ENCODE measurements at places on chromosomes 6 and 20.

DNA sequence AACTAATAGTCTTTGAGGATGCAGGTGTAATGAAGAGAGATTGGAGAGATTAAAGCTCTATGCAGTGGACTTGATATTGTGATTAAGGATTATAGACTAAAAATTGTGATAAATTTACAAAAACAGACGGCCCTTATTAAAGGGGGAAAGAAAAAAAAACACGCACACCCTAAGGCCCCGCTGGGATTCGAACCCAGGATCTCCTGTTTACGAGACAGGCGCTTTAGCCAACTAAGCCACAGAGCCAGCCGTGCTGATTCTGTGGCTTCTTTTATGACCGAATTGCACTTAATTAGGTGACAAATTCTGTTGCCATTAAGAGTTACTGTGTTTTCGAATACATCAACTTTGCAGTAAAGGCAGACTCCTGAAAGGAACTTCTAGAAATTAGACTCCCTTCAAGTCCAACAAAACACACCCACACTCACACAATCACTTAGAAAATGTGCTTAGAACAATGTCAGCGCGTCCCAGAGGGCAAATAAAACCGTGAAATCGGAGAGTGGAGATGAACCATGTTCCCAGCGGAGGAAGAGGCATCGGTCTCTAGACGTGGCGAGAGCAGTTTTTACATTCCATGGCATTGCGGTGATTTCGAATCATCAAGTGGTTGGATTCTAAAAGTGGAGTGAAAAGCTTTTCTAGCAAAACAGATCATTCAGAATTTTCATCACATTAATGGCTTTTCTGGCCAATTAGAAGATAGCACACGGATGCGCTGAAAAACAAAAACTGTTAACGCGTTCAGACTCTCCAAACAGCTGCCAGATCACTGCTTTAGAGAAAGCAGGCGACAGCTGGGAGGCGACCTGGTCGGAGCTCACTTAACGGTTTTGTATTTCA lies 122.6 kb downstream of the GPX5 start:
- DNase-seq = no peak

GRCh38 chr6:16408766-16409165 lies 170.4 kb downstream of the GMPR start:
- no peak for DNase-seq

DNA sequence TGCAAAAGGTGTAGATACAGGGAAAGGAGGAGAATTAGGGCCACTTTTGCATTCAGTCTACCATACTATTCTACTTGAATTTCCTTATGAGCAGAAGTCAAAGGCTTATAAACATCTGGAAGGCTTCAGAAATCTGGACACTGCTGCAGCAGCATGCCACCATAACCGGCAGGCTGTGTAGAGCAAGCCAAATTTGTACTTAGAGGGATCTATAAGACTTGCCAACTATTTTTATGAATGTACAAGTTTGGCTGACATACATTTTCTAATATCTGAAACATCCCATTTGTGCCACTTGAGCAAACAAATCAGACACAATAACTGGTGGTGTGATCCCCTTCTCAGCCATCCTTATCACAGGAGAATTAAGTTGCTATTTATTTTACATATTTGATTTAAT lies 14.0 kb upstream of the PLCB1 start:
- DNase-seq = no peak

DNA sequence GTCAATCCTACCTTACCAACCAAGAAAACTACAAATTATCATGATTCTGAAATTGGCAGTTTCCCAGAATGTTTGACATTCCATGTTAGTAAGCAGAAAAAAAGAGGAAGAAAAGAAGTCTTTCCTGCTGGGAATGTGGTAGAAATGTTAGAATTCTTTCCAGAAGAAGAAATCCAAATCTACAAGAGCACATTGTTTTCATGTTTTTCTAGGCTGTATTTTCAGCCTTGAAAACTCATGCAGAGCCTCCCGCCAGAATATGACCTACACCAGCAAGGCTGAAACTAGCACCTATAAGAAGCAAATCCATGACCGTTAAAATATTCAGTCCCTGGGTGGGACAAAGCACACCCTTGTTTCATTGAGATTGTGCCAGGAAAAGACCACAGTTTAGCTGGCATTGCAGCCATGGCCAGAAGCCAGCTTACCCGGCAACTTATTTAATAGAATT lies 259.4 kb downstream of the GJA1 start:
- no peak for DNase-seq

DNA sequence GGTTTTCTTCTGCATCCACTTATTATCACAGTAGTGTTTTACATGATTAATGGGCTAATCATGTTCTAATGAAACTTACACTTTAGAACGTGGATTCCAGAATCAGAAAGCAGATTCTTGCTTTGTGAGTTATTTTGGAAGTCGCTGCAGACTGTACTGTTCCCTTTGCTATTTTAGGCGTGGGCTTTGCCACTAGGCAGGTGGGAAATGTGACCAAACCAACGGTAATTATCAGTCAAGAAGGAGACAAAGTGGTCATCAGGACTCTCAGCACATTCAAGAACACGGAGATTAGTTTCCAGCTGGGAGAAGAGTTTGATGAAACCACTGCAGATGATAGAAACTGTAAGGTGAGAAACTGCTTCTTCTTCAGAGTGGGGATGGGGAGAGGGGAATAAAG lies 598 bp downstream of the FABP7 start:
- no peak for DNase-seq

DNA sequence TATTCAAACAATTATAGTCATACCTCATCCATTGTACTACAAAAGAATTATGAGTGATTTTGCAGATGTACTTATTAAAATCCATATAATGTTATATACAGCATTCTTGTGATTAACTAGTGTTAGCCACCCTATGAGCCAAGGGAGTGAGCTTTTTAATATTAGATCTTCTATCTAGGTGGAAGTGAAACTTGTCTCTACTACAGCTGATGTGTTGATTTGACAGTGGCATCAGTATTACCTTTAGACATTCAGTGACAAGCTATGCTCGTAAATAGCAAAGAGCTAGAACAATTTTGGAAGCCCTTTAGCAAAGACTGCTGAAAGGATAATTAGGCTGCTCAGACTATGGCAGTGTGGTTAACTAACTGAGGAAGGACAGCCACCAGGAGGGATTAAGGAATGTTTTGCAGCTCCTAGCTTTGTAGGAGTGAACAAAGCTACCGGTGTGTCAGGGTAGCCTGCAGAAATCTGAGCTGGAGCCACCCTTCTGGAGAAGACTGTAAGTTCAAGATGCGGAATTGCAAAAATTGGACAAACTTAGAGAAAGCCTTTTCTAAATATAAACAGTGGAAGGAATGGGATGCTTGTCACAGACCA lies 73.7 kb downstream of the AFG1L start:
- no peak for DNase-seq

DNA sequence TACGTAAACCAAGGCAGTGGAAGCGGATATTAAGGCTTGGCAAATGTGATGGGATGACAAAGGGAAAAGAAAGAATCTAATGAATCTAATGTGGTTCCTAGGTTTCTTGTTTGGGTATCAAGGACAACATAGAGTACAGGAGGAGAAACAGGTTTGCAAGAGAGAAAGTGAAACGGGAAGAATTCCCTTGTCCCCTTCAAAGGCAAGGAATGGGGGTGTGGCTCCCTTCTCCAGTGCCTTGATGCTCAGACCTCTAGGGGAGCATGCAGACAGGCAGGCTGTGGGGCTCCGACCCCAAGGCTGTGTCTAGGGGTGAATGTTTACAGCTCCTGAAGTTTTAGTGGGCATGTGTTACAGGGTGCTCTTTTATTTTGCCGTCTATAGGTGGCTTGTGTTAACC lies 317.5 kb upstream of the HSF2 start:
- no peak for DNase-seq

GRCh38 chr6:21749754-21750153 lies 156.2 kb downstream of the SOX4 start:
- DNase-seq = no peak

- DNase-seq = no peak
Observed at GRCh38 chr6:137315081-137315480, 95.9 kb upstream of the IFNGR1 start.

DNA sequence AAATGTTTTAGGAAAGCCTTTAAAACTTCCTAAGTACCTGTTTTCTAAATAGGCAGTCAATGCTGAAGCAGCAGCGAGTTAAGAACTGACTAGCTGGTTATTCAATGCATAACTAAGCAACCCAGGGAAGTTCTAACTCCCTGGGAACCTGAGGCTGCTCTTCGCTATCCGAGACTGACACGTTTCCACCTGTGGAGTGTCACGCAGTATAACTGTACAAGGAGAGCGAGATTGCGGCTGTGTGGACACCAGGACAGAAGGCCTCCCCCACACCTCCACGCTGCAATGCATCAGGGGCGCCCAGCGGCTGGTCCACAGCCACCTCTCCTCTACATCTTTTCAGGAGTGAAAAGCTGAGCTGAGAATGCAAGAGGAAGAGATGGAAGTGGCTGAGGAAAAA lies 8.0 kb downstream of the PXDC1 start:
- DNase-seq = no peak

DNA sequence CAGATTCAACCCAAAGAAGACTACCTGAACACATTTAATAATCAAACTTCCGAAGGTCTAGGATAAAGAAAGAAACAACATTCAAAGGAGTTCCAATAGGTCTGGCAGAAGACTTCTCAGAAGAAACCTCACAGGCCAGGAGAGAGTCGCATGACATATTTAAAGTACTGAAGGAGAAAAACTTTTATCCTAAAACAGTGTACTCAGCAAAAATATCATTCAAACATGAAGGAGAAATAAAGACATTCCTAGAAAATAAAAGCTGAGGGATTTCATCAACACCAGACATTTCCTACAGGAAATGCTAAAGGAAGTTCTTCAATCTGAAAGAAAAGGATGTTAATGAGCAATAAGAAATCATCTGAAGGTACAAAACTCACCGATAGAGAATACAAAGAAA lies 108.6 kb downstream of the BTBD9 start:
- no peak for DNase-seq

- DNase-seq = no peak
Observed at GRCh38 chr6:169555971-169556617, 145.7 kb downstream of the WDR27 start.

DNA sequence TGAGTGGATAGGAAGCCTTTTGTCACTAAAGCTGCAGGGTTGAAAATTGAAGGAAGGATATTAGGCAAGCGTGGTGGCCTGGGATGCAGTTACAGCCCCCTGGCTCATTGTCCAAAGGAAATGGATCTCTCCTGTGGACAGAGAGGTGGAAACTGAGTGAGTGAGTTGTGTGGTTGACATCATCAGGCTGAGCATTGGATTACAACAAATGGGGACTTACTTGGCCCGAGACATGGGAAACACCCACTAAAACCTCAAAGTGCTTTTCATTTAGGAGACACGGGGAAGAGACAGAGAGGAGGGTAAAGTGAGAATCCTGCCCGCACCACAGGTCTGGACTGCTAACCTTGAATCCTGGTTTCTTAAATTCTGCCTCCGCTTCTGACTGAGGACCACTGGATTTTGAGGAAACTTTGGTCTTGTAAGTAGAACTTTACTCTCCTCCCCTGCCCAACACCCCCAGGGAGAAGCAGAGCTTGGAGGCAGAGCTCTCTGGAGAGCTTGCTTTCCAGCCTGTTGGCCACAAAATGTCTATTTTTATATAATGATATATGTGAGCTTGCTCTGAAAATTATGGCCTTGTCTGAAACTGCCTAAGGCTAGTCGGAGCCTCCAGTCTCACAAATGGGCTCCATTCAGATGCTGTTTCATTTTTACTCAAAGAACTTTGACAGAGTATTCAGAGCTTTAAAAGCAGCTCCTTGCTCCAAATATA lies at the start of gene PKIG:
Gene PKIG (plus strand): TSS at position 269 of the 715 bp plus-strand sequence. CDS start 31,978 bp downstream, outside the sequence.
- DNase-seq = no peak

- DNase-seq = no peak
Observed at GRCh38 chr6:85714893-85715530, 72.3 kb upstream of the SYNCRIP start.

DNA sequence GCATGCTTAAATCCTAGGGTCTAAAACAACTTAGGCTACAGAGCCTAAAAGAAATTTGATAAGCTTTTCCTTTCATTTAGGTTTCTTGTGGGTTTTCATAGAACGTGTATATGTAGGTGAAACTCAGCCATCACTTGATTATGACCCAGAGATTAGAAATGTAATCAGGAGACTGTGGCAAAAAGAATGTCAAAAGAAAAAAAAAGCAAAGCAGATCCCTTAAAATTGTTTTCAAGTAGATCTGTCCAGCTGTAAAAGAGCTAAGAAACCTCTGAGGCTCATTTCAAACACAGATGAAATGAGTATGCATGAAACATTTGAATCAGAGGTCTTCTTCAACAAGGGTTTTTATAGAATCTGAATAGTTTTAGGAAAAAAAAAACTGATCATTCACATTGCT lies 341.3 kb upstream of the PRDM1 start:
- no peak for DNase-seq

DNA sequence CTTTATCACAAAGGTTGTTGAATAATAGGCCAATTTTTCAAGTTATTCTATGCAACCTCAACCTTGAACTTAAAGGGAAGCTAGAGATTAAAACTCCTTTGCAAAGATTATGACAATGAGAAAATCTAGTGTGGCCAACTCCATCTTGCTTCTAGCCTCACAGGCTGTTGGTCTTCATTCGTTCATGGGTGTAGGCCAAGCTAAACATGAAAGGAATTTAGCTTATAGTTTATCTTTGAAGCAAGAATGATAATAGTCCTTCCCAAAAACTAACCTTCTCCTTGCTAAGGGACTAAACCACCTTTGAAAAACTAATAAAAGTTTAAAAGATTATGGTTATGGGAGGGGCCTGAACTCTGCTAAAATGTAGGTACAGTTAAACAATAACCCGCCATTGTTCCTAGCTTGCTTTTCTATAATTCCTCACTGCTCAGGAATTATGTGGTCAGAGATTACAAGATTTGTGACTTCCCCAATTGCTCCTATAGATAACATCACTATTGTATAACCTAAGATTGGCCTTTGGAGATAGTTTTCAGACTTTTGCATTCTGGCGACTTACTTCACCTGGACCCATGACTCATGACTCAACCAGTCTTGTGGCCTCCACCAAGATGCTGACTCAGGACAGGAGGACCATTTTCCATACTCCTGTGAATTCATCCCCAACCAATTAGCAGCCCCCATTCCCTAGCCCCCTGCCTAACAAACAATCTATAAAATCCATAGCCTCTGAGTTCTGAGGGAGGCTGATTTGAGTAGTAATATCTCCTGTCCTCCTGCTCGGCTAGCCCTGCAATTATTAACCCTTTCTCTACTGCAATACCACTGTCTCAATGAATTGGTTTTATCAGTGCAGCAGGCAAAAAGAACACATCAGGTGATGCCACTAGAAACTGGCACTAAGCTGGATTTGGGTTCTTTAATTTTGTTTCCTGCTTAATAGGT lies 154.5 kb downstream of the CD83 start:
- DNase-seq = no peak

- no peak for DNase-seq
Observed at GRCh38 chr20:19328676-19329075, 116.2 kb downstream of the SLC24A3 start.

GRCh38 chr20:34986311-34987287 lies 30.9 kb downstream of the MYH7B start:
- DNase-seq = no peak

- DNase-seq = no peak
Observed at GRCh38 chr6:151675746-151676459, 131.6 kb upstream of the ESR1 start.

Measured in esophagus squamous epithelium (tissue), 5 donors.